Right renal pelvis (tissue), 4 donors: ENCODE measurements at places on chromosomes 11 and 22.

DNA sequence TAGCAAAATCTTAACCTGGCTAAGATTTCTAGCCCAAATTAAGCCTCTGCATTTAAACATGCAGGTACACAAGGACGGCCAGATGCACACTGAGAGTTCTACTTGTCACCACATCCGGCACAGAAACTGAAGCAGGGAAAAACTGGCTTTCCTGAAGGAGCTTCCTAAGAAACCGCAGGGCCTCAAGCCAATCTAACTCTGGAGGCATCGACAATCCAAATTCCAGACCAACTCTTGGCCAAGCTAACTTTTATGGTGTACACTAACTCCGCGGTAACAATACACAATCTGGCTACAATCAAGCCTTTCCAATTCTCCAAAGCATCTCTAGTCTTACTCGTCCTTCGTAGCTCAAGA is 1.2 kb downstream of the MSANTD2 start:
- DNase-seq: peak; percentile 12

DNA sequence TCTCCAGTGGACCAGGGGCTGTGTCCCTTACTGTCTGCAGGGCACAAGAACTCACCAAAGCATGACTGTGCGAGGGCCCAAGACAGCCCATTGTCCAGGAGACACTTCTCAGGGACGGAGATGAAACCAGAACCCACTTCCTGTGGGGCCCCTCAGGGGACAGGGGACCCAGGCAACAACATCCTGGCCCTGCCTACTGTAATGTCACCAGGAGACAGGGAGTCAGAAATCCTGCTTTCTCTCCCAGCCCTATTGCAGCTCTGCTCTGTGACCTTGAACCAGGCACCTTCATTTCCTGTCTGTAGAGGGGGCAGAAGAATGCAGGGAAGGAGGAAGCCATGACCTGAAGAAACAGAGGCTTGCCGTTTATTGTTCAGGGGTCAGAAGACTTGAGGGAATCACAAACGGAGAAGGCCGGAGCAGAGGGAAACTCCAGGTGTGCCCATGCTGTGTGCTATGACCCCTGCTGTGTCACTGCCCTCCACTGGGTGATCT is 98.0 kb downstream of the NAT10 start:
- no peak for DNase-seq

DNA sequence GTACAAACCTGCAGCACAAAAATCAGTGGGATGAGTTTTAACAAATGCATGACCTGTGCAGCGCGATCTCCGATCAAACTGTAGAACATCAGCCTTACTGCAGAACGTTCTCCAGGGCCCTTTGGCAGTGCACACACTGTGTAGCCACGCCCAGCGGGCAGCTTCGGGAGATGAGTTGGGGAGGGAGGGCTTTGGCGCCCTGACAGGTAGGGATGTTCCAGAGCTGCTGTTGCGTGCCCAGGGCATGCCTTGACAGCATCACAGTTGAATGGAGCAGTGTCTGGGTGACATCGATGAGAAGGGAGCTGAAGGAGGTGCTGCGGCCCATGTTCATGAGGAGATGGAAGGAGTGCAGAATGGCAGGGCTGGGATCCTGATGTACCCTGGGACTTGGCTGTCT is 80.2 kb downstream of the TBC1D22A start:
- DNase-seq: no peak

DNA sequence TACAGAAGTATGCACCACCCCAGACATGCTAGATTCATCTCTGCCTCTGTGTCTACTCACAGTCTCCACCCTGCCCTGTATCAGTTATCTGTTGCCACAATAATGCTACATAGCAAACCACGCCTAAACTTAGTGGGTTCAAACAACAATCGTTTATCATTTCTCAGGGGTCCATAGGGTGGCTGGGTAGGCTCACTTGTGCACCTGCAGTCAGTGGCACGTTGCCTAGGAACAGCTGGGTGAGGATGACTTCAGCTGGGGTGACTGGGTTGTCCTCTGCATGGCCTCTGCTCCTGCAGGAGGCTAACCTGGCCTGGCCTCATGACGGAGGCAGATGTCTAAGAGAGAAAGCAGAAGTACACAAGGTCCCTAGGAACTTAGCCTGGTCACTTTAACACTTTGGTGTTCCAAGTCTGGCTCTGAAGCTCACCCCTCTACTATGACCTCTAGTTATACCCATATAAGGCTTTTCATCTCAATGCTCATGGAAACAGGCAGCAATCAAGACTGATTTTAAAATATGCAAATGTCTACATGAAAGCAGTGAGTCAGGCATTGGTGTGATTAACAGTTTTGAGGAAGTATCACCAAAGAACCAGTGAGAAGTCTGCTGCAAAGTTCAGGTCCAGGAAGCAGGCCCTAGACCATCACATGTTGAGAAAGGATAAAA is 10.7 kb downstream of the OLFML1 start:
- DNase-seq: no peak

GRCh38 chr11:114914231-114915005 is 236.1 kb downstream of the NXPE2 start:
- no peak for DNase-seq

GRCh38 chr11:16817351-16817750 is 78.9 kb downstream of the C11orf58 start:
- no peak for DNase-seq

DNA sequence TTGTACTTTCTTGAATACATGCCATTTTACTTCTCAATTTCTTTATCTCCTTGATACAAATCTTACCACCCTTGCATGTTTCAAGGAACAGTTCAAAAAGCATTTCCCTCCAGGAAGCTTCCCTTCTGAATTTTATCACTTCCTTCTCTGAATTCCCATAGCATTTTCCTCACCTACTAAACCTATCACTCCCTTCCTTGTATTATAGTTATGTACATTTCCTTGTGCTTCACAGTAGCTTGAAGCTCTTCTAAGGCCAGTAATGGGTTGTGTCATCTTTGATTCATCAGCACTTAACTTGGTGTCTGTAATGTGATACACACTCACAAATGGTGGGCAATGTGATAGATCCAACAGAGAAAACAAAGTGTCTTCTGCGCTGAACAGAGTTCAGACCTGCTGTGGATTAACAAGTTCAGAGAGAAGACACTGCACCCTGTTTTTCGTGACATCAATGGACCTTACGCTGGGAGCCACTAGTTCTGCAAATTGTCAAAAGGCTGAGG is 127.5 kb downstream of the CCDC81 start:
- no peak for DNase-seq

GRCh38 chr11:130644187-130644586 is 195.7 kb downstream of the ADAMTS15 start:
- no peak for DNase-seq

- DNase-seq: no peak
Observed at GRCh38 chr22:31327806-31328543, 18.2 kb downstream of the PATZ1 start.

- DNase-seq: peak; percentile 80
Observed at GRCh38 chr11:43880640-43881159, at the start of gene ALKBH3. Gene ALKBH3 (plus strand): TSS chr11:43880831. CDS start chr11:43882653, 1,822 bp downstream.

DNA sequence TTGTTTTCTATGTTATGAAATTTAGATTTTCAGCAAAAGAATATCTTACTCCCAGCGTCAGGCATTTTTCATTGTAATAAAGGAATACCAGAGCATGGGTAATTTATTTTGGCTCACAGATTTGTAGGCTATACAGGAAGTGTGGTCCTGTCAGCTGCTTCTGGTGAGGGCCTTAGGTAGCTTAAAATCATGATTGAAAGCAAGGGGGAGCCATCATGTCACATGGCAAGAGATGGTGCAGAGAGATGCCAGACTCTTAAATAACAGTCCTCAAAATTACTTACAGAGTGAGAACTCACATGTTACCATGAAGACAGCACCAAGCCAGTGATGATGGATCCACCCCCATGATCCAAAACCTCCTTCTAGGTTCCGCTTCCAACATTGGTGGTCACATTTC is 825.0 kb upstream of the CHORDC1 start:
- no peak for DNase-seq

GRCh38 chr11:126438691-126439090 is 83.2 kb downstream of the ST3GAL4 start:
- no peak for DNase-seq

- DNase-seq: peak; percentile 4
Observed at GRCh38 chr11:90840071-90840470, 617.2 kb upstream of the CHORDC1 start.

GRCh38 chr22:47210686-47211085 is 448.2 kb downstream of the TBC1D22A start:
- no peak for DNase-seq

- no peak for DNase-seq
Observed at GRCh38 chr11:117420143-117420485, 92.5 kb downstream of the CEP164 start.

GRCh38 chr11:23143022-23143421 is 282.7 kb upstream of the CCDC179 start:
- no peak for DNase-seq

GRCh38 chr11:58905011-58905720 is 34.1 kb upstream of the GLYATL1 start:
- no peak for DNase-seq

DNA sequence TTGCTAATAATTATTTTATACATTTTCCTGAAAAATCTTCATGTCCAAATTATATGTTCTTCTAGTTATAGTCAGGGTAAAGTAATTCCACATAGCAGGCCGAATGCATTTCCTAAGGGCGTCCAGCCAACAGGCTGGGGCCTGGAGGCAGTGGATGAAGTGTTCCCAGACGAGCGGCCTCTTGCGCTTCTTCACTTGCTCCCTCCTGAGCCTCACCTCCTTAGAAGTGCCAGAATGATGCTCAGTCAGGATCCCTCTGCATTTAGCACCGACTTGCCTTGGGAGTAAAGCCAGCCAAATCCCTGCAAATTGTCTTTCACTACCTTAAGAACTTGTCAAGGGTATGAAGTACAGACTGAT is 1.5 kb downstream of the OLFML1 start:
- DNase-seq: no peak

- DNase-seq: no peak
Observed at GRCh38 chr11:73944085-73944484, 6.7 kb upstream of the DNAJB13 start.

GRCh38 chr11:117647872-117648271 is 149.1 kb downstream of the DSCAML1 start:
- DNase-seq: no peak

GRCh38 chr11:110124605-110125004 is 31.4 kb downstream of the ZC3H12C start:
- no peak for DNase-seq

DNA sequence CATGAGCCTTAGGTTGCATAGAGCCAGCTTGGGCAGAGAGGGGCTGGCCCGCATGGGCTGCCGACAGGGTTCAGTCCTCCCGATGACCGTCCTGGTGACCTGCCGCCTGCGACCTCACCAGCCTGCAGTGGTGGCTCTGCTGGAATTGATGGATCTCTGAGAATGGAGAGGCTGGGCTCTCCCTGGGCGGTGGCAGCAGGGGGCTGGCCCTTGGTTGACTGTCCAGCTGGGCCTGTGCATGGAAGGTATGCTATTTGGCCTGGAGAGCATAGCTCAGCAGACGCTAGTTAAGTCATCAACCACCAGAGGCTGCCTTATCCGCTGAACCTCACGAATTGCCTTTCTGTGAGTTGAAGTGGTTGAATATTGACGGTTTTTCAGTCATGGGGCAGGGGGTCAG is 19.7 kb downstream of the GRAMD4 start:
- DNase-seq: no peak

DNA sequence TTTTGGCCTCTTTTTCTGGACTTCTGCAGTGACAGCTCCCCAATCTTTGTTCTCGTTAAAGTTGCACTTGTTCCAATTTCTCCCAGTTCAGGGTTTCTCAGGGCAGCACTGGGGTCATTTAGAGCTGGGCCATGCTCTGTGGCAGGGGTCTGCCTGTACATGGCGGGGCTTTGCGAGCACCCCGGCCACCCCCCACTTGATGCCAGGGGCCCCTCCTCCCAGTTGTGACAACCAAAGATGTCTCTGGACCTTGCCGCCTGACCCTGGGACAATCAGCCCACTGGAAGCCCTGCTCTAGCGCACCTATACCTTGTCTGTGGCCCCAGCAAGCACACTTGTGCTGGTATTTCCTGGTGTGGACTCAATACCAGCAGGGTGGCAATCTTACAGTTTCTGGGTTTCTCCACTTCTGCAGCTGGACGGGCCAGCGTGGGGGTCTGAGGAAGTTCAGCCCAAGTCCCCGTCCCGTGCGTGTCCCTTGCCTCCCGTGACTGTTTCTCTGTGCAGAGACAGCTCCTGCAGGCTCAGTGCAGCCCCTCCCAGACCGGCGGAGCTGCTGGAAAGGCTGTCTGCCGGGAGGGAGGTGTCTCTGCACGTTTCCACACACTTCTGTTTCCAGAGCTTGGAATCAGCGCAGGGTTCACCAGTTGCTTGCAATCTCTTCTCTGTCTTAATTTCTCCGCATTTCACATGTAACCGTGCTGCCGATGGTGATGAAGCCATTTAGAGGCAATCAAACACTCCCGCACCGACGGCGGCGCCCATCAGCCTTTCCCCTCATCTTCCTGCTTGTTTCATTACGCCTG is 1328.9 kb downstream of the BRD1 start:
- no peak for DNase-seq

DNA sequence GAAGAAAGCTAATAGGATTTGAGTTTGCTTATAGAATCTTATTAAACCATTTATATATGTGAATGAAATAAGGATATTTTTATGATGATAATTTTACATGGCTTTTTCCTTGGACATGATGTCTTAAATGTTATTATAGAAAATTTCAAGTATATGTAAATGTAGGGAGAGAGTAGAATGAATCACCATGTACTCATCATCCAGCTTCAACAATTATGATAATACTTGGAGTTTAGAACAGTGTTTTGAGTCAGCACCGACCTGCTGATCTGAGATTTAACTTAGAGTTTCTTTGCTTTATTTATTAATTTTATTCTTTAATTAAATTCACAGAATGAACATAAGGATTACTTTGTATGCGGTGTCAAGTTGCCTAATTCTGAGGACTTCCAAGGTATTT is 193.5 kb downstream of the UVRAG start:
- DNase-seq: no peak

DNA sequence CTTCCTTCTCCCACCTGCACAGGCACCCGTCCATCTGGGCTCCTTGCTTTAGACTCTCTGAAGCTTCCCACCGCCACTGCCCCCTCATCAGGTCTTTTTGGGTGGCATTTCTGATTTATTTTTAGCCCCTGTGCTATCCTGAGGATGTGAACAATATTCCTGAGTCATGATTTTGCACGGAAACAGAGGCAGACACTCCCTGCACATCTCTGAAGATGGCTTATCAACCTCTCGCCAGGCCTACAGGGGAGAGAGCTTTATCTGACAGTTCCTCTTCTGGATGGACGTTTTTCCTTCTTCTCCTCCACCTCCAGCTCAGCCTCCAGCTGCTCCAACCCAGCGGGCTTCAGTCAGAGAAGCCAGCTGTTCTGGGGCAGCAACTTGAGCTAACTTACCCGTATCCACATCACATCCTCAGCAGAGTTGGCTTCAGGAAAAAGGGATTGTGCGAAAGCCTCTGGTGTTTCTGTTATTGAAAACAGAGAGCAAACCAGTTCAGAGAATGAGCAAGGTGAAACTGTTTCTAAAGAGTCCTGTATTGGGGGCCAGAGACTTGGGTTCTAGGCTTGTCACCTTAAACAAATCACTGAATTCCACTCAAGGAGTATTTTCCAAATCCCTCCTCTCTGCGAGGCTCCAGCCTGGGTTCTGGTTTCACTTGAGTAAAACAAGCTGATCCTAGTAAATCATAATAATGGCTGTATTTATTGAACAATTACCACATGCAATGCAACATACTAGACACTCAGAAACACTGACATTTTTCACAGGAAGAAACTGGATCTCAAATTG is 33.1 kb upstream of the ETS1 start:
- DNase-seq: no peak
